Activated CD8-positive, alpha-beta memory T cell treated with anti-CD3 and anti-CD28 coated beads for 48 hours (primary cell): ENCODE measurements at places on chromosomes 16 and 17.

DNA sequence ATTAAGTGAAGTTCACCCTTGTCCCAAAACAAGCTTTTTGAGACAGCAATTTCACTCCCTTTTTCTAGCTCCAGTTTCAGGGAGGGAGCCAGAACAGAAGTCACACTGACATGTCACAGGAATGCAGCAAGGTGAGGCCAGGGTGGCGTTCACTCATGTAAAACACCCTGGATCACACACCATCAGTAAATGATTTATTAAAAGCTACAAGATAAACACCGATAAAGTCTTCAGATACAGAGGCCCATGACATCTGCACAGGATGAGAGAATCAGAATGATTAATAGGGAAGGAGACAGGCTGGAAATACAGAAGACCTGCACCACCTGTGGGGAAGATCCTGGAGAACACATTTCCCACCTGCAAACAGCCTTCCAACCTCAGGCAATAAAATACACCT is 77.5 kb upstream of the DYNLRB2 start:
- DNase-seq = no peak

DNA sequence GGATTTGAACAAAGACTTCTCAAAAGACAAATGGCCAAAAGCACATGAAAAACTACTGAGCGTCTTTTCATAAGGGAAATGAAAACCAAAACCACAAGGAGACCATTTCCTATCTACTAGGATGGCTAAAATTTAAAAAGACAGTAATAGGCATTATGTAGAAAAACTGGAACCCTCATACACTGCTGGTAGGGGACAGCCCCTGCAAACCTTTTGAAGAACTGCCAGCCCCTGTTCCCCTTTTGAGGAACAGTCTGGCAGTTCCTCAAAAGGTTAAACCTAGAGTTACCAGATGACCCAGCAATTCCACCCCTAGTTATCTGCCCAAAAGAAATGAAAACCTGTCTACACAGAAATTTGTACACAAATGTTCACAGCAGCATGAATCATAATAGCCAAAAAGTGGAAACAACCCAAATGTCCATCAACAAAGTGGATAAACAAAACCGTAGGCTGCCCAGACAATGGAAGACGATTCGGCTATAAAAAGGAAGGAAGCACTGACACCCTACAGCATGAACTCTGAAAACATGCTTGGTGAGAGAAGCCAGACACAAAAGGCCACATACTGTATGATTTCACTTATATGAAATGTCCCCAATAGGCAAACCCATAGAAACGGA is 22.9 kb downstream of the CDIP1 start:
- no peak for DNase-seq

GRCh38 chr17:31595666-31596381 is 204.3 kb downstream of the RAB11FIP4 start:
- DNase-seq = no peak

DNA sequence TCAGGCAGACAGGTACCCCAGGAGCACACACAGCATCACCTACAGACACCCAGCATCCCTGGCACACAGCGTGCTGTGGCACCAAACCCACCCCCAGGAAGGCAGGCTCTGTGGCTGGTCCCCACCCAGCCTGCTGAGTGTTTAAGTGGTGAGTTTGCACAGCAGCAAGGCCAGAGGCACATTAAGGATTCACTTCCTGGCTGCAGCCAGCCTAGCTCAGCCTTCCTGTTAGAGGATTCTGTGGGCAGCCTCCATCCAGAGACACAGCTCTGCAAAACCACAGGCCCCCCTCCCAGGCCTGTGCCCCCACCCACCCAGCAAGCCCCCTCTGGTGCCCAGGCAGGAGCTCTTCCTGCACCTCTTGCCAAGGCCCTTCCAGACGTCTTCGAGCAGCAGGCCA is 36.1 kb upstream of the PHB1 start:
- DNase-seq = no peak

DNA sequence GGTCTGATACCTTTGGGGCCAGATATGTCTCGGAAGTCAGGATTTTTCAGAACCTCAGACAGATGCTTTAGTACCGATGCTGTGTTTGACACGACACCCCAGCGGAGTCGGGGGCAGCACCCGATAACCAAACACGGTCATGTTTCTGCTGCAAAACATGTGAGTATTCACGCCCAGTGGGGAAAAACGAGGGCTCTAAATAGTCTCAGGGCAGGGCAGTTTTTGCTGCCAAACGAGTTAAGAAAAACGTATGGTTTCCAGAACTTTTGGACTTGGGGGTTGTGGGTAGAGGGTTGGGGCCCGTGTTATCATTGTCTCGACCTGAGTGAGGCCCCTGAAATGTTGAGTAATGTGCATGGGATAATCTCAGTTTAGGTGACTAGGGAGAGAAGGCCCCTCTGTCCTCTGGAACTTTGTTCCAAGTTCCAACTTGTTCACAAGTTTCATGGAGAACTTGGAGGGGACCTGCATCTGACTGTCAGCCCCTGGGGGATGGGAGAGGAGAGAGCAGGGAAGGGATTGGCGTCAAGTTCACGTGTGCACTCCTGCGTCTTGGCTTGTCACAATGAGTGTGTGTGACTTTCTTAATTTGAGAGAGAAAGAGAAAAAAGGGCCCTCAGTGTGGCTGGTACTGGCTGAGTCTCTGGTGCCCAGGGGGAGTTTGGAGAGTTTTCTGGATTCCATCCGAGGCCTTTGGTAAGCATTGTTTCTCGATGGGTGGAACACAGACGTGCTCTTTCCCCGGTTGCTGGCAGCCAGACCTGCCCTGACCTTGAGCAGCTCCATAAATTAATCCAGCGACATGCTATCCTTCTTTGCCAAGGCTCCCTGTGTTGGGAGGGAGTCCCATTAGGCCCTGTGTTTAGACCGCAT is 83.9 kb upstream of the CIBAR2 start:
- DNase-seq = no peak

GRCh38 chr17:30788918-30789317 is 35.6 kb downstream of the CRLF3 start:
- DNase-seq = no peak

GRCh38 chr17:52546493-52546892 is 388.0 kb upstream of the CA10 start:
- no peak for DNase-seq

- DNase-seq = no peak
Observed at GRCh38 chr17:60508384-60508980, 17.6 kb downstream of the APPBP2 start.

DNA sequence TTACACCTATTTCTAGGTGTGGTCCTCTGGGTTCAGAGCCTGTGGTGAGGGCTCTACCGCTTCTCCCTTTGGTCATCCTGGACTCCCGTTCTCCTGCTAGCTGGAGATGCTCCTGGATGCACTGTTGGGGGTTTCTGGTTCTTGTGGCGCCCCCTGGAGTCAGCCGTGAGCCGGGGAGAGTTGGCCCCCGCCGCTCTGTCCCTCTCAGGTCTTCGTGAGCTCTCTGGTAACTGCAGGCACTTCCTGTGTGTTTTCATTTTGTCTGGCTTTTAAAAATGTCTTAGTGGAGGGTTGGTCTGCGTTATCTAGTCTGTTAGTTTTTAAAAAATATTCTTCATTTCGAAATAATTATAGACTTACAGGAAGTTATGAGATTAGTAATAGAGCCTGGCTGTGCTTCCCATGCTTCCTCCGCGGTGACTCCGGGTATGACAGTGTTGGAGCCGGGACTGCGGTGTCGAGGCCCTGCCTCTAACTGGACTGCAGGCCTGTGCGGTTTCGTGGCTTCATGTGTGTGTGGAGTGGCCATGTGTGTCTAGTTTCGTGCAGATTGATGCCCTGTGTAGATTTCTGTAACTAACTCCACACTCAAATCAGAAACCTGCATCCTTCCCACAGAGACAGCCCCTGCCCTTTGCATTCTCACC is 78.0 kb upstream of the ZNF750 start:
- DNase-seq = no peak

GRCh38 chr17:34683390-34683789 is 104.0 kb downstream of the TMEM132E start:
- no peak for DNase-seq

DNA sequence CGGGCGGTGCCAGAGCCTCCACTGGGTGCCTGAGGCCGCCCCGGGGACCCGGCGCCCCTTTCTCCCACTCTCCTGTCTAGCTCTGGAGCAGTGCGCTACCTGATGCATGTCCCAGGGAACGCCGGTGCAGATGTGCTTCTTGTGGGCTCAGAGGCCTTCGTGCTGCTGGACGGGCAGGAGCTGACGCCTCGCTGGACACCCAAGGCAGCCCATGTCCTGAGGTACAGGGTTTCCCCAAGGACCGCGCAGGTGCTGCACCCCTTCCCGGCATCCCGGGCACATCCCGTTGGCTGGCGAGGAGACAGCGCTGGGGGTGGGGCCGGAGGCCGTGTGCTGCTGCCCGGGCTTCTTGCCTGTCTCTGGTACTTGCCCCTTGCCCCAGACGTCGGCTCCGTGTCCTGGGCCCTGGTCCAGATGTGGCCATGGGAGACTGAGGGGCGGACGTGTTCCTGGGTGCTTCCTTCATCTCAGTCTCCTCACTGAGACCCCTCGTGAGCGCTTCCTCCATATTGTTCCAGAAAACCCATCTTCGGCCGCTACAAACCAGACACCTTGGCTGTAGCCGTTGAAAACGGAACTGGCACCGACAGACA is 12.5 kb downstream of the RGS11 start:
- DNase-seq = no peak

GRCh38 chr16:55333684-55334083 is 9.7 kb downstream of the IRX6 start:
- no peak for DNase-seq

GRCh38 chr17:14688134-14688533 is 387.3 kb downstream of the HS3ST3B1 start:
- DNase-seq = no peak

DNA sequence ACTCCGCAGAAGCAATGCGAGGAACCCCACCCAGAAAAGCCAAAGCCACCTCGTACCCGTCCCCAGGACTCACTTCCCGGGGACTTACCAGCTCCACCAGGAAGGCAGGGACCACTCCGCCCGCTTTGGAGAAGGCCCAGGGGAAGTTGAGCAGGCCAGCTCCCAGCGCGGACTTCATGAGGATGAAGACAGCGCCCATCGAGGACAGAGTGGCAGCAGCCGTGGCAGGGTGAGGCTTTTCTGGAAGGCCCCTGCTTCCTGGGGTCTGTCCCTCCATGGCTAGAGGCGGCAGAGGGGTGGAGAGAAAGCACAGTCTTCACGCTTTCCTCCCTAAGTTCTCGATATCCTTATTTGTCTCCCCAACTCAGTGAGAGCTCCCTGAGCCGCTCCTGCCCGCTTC is 714 bp downstream of the SLC38A8 start:
- no peak for DNase-seq

GRCh38 chr17:80644536-80644935 is 99.9 kb downstream of the RPTOR start:
- DNase-seq = no peak

DNA sequence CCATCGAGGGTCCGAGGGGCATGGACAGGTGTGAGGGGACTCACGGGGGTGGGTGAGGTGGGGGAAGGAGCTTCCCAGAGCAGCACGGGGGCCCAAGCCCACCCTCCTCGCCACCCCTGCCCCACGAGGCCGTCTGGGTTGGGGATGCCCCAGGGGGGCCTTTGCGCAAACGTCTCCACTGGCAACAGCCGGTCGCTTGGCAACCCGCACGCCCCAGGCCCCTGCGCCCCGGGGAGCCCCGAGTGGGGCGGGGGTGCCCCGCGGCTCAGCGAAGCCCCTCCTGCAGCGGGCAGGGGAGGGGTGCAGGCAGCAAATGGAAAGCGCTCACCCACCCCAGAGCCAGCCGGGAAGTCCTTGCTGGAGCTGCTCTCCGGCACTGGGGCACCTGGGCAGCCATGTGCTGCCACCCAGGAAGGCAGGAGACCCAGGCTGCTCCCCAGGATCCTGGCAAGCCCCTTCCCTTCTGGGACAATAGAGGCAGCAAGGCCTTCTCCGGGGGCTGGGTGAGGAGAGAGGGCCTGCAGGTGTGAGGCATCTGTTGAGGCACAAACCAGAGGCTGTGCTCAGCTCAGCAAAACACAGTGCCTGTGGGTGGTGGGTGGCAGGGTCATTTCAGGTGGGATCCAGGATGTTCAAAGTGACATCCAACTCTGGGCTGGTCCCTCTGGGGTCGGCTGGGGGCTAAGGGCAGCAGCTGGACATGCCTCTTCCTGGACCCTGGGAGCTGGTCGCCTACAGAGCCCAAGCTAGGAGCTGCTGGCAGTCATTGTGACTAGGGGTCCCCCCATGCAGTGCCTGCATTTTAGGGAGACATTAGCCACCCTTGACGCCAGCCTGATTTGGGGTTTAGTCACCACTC is 80.9 kb upstream of the CBX4 start:
- no peak for DNase-seq

DNA sequence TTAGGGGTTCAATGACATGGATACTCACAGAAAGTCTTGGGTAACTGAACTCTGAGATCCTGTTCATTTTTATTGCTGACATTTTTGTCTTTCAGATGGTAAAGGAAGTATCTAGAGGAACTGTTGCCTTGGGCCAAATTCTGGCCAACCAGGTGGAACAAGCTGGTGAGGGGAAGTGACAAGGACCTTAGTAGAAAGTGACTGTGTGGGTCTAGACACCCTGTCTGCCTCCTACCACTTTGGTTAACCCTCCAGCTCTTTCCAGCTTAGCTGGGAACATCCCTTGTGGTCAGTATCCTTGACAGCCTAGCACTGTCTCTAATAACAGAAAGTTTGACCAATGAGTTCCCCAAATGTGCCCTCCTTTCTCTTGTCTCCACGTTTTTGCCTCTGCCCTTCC is 28.8 kb upstream of the PRKCB start:
- DNase-seq = no peak

DNA sequence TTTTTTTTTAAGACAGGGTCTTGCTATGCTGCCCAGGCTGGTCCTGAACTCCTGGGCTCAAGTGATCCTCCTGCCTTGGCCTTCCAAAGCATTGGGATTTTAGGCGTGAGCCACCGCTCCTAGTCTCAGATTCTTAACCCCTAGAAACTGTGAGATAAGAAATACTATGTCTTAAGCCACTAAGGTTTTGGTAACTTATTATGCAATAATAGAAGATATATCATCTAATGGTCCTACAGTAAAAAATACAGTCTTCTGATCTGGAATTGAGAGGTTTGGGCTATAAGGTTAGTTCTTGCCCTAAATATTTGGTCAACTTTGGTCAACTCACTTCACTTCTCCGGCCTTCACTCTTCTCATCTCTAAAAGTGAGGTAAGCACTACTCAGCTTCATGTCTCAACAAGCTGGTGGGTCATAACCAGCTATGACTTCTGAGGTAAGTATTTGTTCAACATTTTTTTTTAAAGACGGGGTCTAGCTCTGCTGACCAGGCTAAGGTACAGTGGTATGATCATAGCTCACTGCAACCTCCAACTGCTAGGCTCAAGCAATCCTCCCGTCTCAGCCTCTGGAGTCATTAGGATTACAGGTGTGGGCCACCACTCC is 14.7 kb downstream of the RAD51D start:
- no peak for DNase-seq

- no peak for DNase-seq
Observed at GRCh38 chr16:57803134-57803990, 1.1 kb upstream of the KIFC3 start.

- no peak for DNase-seq
Observed at GRCh38 chr17:70552230-70552981, 383.1 kb downstream of the KCNJ2 start.
